ENCODE measurements at places on chromosomes 7 and 10. TPM values are rescaled to one million over a fixed set of nuclear protein-coding genes. Genes with fewer than 3 reads are reported as not detected.

- no peak for DNase-seq
- H3K4me3 ChIP-seq = no peak overlapping the region
- H3K36me3 ChIP-seq = no peaks in the 10 kb centered on the region
These were observed 195.6 kb downstream of the SKAP2 start for GRCh38 chr7:26668821-26669220.

- H3K27ac ChIP-seq = no peak overlapping the region
- no peaks in the 10 kb centered on the region for H3K27me3 ChIP-seq
- no peaks in the 10 kb centered on the region for H3K36me3 ChIP-seq
- H3K4me3 ChIP-seq = no peak overlapping the region
- H3K4me1 ChIP-seq = no peaks in the 10 kb centered on the region
These were observed 524.2 kb upstream of the GALNT17 start for GRCh38 chr7:70607759-70608158.

Gene SLC26A3
- polyA plus RNA-seq = 176 TPM

- H3K4me1 ChIP-seq = no peaks in the 10 kb centered on the region
- peaks cover 4% of the 10 kb centered on the region for H3K27me3 ChIP-seq
- H3K27ac ChIP-seq = no peak overlapping the region
- no peak for DNase-seq
- no peaks in the 10 kb centered on the region for H3K36me3 ChIP-seq
- no peak overlapping the region for H3K4me3 ChIP-seq
These were observed 32.6 kb downstream of the AP5Z1 start for GRCh38 chr7:4808026-4808425.

DNA sequence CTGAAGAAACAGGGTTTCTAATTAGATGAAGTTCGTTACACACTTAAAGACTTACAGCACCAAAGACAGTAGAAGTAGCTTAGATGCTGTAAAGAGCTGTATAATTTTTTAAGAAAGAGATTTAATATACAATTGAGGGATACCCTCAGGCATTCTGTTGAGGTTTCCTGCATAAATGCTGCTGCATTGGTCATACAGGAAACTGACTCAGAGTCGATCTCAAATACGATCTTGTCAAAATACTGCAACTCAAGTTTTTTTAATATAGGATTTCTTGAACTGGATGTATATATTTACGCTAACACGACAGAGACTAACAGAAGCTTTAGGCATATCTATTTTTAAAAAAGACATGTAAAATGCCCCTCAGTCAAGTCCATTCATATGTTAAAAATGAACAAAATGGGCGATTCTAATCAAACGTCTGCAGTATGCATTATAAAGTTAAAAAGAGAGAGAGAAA, 2.4 kb upstream of the ARID5B start:
- DNase-seq = no peak
- H3K27me3 ChIP-seq = no peaks in the 10 kb centered on the region
- no peaks in the 10 kb centered on the region for H3K36me3 ChIP-seq
- H3K4me1 ChIP-seq = peaks cover 35% of the 10 kb centered on the region

Gene CCDC146
- polyA plus RNA-seq = 13.4 TPM

GRCh38 chr7:44602576-44602910, 3.9 kb upstream of the OGDH start:
- H3K27ac ChIP-seq = no peak overlapping the region
- no peak for DNase-seq
